Activated T-helper 2 cell treated with anti-CD3 and anti-CD28 coated beads, Interferon-gamma antibody, Interleukin-2, Interleukin-4, amounts not matched to agents 10 μg/mL and 5 μg/mL and 100 μg/mL, durations not matched to agents 14 hours and 24 hours and 36 hours (primary cell): ENCODE measurements at places on chromosomes 6 and 20.

GRCh38 chr6:17492350-17492749 lies 99.0 kb downstream of the CAP2 start:
- DNase-seq: no peak

GRCh38 chr6:68559716-68560115 lies 75.4 kb upstream of the ADGRB3 start:
- DNase-seq: no peak

DNA sequence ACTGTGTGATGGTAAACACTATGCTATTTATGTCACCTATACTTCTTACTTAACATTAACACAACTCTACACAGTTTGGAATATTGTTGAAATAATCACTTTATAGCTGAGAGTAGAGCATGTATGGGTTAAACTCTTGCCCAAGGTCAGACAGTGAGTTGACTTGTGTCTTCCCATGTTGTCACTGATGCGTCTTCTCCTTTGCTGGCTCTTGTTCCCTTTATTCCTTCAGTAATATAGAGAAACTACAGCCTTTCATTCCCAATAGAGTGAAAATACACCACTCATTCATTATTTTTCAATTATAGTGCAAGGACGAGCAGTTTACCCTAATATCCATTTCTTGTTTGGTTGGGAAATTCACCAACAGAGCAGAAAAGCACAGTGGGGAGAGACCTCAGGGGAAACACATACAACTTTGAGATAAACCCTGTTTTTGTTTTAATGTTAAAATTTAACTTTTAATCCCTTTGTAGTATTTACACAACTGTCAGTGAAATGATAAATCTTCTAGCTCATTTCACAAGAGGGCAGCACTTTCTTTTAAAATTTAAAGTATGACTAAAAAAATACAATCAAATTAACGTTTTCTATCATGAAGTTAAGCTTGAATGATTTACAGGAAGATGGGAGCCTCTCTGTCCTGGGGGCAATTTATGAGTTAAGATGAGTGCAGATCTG lies 363.0 kb downstream of the UTRN start:
- DNase-seq: no peak

GRCh38 chr6:91278416-91278815 lies 691.5 kb upstream of the MAP3K7 start:
- no peak for DNase-seq

DNA sequence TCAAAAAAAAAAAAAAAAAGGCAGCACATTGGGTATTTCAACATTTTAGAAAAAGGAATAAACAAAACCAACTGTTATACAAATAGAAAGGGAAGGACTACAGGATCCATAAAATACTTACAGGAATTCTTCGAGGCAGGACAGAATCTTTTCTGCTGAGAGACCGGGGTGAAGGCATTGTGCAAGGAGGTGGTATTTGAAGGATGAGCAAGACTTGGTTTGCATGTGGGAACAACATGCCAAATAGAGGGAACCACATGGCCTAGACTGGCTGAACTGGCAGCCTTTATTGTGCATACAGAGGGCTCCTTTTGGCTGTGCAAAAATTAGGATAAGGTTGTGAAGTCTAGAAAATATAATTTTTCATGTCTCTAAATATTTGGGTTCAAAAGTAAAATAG lies 62.9 kb downstream of the SCAND1 start:
- no peak for DNase-seq

DNA sequence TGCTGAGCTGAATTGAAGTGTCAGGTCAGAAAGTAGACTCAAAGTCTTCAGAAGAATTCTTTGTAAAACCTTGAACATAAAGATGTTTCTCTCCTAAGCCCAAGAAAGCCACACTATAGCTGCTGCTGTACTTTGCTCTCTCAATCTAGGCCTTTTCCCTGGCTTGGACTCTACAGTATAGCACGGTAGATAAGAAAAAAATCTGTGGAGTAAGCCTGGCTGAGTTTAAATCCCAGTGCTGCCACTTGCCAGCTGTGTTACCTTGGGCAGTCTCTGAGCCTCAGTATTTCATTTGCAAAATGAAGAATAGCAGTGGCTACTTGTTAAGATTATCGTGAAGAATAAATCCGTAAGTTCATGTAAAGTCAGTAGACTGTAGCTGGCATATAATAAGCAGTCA lies 53.3 kb upstream of the UFL1 start:
- no peak for DNase-seq

DNA sequence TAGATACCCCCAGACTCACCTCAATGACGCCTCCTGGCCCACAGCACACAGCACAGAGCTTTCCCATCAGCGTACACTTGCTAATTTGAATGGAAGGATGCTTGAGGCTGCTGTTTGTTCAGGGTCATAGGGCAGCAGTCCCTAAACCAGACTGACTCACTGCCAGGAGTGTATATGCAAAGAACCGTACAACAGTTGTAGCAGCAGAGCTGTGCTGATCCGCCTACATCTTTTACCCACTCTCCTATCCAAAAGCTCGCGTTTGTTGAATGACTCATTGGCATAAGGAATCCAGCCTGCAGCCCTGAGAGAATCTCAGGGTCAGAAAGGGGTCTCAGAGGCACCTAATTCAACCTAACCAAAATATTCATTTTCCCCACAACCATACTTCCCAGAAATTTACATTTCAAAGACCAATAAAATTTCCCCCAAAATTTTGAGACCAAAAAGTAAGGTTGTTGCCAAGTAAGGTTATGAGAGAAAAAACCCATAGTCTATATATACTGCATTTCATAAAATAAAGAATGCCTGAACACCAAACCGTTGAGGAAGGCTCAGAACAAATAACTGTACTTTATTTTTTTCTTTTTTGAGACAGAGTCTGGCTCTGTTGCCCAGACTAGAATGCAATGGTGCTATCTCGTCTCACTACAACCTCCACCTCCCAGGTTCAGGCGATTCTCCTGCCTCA lies 35.3 kb upstream of the CCND3 start:
- no peak for DNase-seq

DNA sequence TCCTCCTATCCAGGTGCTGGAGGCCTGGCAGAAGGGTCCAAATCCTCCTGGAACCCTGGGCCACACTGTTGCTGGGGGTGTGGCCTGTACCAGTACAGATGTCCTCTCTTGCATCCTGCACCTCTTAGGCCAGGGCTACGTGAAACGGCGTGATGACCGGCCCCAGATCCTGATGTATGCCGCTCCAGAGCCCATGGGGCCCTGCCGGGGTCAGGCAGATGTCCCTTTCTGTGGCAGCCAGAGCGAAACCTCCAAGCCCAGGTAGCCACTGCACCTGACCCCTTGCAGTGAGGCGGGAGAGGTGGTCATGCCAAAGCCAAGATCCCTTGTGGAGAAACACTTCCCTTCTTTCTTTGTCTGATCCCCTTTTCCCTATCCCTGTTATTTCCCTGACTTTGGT lies 14.2 kb downstream of the DNPH1 start:
- DNase-seq: no peak
